Ovary (tissue), 10 donors: ENCODE measurements at places on chromosomes 12 and 14.

GRCh38 chr14:68762953-68763764 is 29.7 kb downstream of the ZFP36L1 start:
- no peak overlapping the region for H3K27ac ChIP-seq
- no peaks in the 10 kb centered on the region for H3K27me3 ChIP-seq
- H3K36me3 ChIP-seq = no peaks in the 10 kb centered on the region
- H3K4me3 ChIP-seq = no peak overlapping the region

DNA sequence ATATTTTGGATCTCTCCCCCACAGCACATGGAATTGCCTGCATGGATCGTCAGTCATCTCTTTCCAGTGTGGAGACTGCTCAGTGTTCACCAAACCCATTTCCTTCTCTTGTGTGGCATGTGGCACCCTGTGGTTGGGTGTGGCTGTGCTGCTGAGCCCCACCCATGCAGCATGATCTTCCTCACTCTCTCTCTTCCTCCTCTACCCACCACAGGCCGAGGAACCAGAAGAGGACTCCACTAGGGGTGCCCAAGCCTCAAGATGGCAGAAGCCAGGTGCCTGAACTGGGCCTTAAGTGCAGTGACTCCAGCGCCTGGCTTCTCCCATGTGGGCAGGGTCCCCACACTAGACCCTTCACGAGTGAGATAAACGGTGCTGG is 66.8 kb upstream of the GPR68 start:
- H3K4me3 ChIP-seq = no peak overlapping the region
- no peaks in the 10 kb centered on the region for H3K4me1 ChIP-seq
- no peak overlapping the region for H3K27ac ChIP-seq
- no peaks in the 10 kb centered on the region for H3K27me3 ChIP-seq

DNA sequence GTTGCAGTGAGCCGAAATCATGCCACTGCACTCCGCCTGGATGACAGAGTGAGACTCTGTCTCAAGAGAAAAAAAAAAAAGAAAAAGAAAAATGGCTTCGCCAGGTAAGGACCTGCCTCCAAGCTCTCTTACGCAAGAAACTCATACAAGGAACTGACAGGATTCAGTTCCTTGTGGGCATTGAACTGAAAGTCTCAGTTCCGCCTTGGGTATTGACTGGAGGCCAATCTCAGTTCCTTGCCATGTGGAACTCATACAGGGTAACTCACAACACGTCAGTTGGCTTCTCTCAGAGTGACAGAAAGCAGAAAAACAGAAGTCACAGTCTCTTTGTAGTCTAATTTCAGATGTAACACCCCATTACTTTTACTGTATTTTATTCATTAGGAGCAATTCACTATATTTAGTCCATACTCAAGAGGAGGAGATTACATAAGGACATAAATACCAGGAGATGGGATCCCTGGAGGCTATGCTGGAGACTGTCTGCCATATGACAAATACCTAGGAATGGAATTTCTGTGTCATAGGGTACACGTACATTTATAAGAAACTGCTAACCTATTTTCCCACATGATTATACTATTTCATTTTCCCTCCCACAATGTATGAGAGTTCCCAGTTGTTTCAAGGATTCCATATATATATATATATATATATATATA is 11.4 kb upstream of the NOPCHAP1 start:
- no peak for DNase-seq
- no peak overlapping the region for H3K27ac ChIP-seq
- H3K4me3 ChIP-seq = no peak overlapping the region
- H3K4me1 ChIP-seq = no peaks in the 10 kb centered on the region

DNA sequence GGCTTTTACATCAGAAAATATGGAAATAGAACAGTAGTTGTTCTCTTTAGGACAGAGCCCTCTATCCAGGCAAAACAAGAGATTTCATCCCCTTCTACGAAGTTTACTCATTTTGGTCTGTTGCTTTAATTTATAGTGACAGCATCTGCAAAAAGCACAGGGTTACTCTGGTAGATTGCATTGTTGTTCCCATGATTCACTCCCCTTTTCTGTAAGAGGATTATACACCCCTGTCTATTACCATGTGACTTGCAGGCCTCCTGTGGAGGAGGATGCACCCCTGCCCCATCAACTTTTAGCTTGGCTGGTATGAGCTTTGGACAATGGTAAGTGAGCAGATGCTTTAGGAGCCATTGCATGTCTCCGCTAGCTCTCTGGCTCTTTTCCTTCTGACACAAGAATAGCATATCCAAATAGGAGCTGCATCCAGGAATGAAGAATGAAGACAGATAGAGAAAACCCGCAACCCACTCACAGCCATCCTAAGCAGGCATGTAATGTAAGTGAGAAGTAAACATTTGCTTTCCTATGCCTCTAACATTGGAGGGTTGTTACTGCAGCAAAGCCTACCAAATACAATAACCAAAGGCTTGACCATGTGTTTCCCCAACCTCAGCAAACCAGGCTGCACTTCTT is 304.2 kb downstream of the AKAP6 start:
- no peaks in the 10 kb centered on the region for H3K36me3 ChIP-seq
- no peak for DNase-seq
- H3K4me3 ChIP-seq = no peak overlapping the region
- H3K4me1 ChIP-seq = no peaks in the 10 kb centered on the region
- no peaks in the 10 kb centered on the region for H3K27me3 ChIP-seq

GRCh38 chr12:58570411-58570810 is 349.9 kb downstream of the LRIG3 start:
- H3K27me3 ChIP-seq = no peaks in the 10 kb centered on the region
- DNase-seq = no peak
- H3K4me3 ChIP-seq = no peak overlapping the region

DNA sequence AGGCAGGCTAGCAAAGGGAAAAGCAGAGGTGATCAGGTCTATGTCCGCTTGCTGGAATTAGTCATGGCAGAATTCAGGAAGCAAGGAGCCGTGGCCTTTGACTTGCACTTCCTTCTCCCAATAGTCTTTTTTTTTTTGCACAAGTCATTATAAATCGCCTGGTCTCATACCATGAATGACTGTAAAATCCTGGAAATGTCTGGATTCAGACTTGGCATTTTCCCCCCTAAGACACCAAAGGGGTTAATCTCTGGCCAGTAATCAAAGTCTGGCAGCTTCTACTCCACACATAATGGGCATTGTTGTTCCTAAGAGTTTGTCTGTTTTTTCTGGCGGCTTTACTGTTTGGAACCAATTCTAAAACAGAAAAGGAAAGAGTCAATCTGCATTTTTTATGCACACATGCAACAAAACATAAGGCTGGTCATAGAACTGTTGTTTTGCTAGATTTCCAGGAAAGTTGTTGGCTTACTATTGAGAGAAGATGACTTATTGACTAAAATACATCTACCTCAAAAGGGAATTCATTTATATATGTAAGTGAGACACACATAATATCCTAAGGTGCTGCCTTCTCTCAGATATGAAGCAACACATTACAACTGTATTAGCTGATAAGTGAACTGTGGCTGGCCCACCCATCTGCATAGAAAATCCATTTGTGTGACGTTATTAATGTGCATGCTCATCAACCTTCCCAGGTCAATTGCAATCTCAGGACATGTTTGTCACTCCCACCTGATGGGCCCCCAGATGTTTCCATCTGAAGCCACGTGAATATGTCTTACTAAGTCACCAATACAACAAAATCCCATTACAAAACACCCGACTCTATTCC is 157.3 kb downstream of the BTG1 start:
- H3K36me3 ChIP-seq = no peaks in the 10 kb centered on the region
- no peak for DNase-seq
- H3K27ac ChIP-seq = no peak overlapping the region
- H3K4me3 ChIP-seq = no peak overlapping the region
- H3K27me3 ChIP-seq = no peaks in the 10 kb centered on the region

DNA sequence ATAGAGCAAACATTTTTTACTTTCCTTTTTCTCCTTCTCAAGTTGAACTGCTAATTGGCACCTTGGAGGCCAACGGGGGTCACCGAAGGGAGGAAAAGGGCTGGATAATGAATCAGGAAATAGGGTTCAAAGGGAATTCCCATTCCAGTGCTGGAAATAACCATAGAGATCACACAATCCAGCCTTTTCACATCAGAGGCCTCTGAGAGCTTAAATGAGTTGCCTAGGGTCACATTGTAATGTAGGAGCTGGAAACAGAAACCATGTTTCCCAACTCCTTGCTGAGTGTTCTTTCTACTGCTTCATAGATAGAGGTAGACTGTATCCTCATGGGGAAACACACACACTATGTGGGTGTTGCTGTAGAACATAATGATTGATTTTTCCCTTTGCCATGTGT is 60.6 kb upstream of the DDHD1 start:
- H3K4me1 ChIP-seq = peaks cover 2% of the 10 kb centered on the region
- no peak for DNase-seq
- H3K27me3 ChIP-seq = no peaks in the 10 kb centered on the region
- H3K27ac ChIP-seq = no peak overlapping the region

DNA sequence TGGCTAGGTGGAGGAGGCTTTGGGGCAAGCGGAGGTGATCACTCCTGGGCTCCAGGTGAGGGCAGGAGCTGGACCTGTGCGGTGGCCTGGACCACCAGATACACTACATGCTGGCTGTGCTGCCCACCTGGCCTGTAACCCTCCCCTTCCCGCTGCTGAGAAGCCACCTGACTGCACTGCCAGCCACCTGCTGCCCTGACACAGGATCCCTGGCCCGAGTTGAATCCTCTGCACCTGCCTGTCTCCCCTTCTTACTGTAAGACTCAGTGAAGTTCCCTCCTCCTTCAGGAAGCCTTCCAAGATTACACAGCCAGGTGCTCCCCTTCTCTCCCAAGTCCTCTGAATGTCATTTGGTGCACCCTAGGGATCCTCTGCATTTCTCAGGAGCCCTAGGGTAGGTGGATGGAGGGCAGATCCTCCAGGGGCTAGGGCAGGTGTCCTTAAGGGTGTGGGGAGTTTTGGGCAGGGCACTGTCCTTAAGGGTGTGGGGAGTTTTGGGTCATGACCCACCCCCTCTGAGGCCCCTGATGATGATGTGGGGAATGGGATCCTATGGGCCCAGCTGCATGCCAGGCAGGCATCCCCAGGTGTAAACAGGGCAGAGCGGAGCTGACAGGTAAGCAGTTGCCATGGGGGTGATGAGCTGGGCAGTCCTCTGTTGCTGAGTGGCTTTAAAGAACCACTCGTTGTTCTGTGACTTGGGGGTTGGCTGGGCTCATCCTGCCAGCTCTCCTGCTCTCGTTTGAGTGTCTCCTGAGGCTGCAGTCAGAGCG is 6.7 kb upstream of the MTA1 start:
- no peak overlapping the region for H3K27ac ChIP-seq
- no peak overlapping the region for H3K4me3 ChIP-seq
- H3K4me1 ChIP-seq = peaks cover 4% of the 10 kb centered on the region
- no peaks in the 10 kb centered on the region for H3K27me3 ChIP-seq

DNA sequence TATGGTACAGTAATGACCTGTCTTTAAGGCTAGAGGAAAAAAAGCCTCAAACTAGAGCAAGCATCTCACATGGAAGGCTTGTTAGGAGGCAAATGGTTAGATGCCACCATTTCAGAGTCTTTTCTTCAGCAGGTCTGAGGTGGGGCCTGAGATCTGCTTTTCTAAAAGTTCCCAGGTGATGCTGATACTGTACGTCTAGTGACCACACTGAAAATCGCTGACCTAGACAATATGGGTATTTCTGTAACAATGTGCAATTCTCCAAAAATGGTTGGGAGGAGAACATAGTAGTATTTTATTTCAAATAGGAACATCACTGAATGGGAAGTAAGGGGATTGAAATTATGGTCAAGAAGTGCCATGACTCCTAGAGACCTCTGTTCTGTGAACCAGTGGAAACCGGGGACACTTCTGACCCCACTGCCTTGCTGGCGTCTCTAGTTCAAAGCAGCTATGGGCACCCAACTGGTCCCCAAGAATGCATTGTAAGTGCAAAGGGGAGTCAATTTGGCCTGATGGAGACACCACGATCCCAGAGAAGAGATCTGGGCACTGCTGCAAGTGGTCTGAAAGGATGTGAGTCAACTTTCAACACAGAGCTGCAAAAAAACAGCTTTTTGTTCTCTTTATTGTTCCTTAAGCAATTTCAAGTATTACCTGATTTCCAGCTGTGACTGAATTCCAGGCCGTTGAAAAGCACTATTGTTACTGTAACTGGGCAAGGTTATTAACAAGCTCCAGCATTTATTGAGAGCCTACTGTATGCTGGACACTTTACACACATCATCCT is 54.4 kb upstream of the PLEKHG7 start:
- no peaks in the 10 kb centered on the region for H3K4me1 ChIP-seq
- H3K27me3 ChIP-seq = no peaks in the 10 kb centered on the region
- no peaks in the 10 kb centered on the region for H3K36me3 ChIP-seq
- H3K27ac ChIP-seq = no peak overlapping the region
- H3K4me3 ChIP-seq = no peak overlapping the region

- no peaks in the 10 kb centered on the region for H3K4me1 ChIP-seq
- H3K27ac ChIP-seq = no peak overlapping the region
- H3K36me3 ChIP-seq = no peaks in the 10 kb centered on the region
- no peak for DNase-seq
Observed at GRCh38 chr14:78501909-78502308, 331.7 kb downstream of the NRXN3 start.

GRCh38 chr14:82134411-82134810 is 600.8 kb upstream of the SEL1L start:
- H3K27ac ChIP-seq = no peak overlapping the region
- H3K4me3 ChIP-seq = no peak overlapping the region
- no peaks in the 10 kb centered on the region for H3K4me1 ChIP-seq
- H3K27me3 ChIP-seq = no peaks in the 10 kb centered on the region

DNA sequence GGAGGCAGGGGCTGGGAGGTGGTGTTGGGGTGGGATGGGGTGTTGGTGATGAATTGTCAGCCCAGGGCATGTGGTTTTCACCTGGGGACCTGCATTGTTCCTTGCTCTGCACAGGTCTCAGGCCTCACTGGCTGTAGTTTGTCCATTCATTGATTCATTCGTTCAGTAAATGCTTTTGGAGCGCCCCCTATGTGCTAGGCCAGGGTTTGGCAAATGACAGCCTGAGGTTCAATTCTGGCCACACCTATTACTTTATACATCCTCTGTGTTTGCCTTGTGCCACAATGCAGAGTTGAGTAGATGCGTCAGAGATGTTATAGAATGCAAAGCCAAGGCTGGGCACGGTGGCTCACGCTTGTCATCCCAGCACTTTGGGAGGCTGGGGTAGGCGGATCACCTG is 4.7 kb downstream of the ADCK1 start:
- no peak overlapping the region for H3K27ac ChIP-seq
- H3K4me3 ChIP-seq = no peak overlapping the region
- H3K4me1 ChIP-seq = peaks cover 4% of the 10 kb centered on the region
- DNase-seq = no peak
- H3K27me3 ChIP-seq = no peaks in the 10 kb centered on the region
- no peaks in the 10 kb centered on the region for H3K36me3 ChIP-seq

DNA sequence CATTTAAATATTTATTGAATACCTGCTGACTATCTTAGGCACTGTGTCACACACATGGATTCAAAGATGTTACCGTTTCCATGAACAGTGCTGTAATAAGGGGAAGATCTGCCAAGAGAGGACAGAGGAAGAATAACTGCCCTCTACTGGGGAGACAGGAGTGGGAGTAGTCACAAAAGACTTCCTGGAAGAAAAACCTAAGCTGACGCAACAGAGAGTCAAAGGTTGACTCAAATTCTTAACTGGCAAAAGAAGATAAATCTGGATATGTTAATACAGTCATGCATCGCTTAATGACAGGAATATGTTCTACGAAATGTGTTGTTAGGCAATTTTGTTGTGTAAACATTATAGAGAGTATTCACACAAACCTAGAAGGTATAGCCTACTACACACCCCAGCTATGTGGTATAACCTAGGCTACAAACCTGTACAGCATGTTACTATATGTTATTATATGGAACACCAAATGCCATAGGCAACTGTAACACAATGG is 51.5 kb downstream of the DCAF5 start:
- no peaks in the 10 kb centered on the region for H3K27me3 ChIP-seq
- no peaks in the 10 kb centered on the region for H3K36me3 ChIP-seq
- H3K4me1 ChIP-seq = peaks cover 11% of the 10 kb centered on the region
- no peak overlapping the region for H3K4me3 ChIP-seq

GRCh38 chr14:94173471-94173884 is 644 bp upstream of the PPP4R4 start:
- H3K36me3 ChIP-seq = no peaks in the 10 kb centered on the region
- DNase-seq = no peak
- no peaks in the 10 kb centered on the region for H3K4me1 ChIP-seq
- H3K4me3 ChIP-seq = peak overlapping the region; percentile 57
